ENCODE measurements at places on chromosomes 16 and 17.
A peak's percentile ranks its signal among the peaks of the same experiment; 100 is the strongest.

GRCh38 chr16:51137097-51137496, 14.0 kb downstream of the SALL1 start:
- no peak for DNase-seq

DNA sequence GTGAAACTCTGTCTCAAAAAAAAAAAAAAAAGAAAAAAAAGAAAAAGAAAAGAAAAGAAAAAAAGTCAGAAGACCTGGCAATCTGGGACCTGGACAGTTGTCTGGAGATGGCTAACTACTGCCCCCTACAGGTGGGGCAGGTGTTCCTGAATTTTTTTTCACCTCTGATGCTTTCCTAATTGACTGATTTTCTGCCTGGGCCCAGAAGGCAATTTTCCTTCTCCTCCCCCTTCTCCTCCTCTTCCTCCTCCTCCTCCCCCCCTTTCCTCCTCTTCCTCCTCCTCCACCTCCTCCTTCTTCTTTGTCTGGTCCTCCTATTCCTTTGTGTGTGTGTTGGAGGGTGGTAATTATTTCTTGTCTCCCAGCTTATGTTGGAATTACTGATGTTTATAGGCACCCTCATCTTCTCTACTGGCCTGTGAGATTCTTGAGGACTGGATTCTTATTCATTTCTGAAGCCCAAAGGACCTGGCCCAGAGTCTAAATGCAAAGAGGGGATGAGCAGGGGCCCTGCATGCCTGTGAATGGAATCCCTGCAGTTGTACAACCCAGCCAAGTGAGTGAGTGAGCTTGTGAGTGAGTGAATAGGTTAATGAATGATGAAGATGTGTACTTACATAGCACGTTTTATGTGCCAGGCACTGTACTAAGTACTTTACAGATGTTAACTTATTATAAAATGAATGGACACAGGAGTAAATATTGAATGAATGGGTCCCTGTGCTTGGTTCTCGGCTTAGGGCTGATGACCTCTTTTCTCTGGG, 26.9 kb downstream of the IRX5 start:
- peak; percentile 81 for DNase-seq

GRCh38 chr17:68425979-68426378, 31.3 kb downstream of the WIPI1 start:
- DNase-seq, result no peak

- no peak for DNase-seq
Measured at GRCh38 chr17:43658900-43659299, 2.8 kb downstream of the MEOX1 start.

GRCh38 chr16:67169642-67170167, 633 bp upstream of the NOL3 start:
- peak; percentile 60 for DNase-seq

Measured in hematopoietic multipotent progenitor cell treated with erythropoietin and hydrocortisone succinate and interleukin-3 and kit ligand, for 6 days (in vitro differentiated cells).